ENCODE measurements at places on chromosomes 13 and 19.

- DNase-seq = no peak
These were observed 2.1 kb downstream of the ZMYM2 start for GRCh38 chr13:19960653-19960976.

DNA sequence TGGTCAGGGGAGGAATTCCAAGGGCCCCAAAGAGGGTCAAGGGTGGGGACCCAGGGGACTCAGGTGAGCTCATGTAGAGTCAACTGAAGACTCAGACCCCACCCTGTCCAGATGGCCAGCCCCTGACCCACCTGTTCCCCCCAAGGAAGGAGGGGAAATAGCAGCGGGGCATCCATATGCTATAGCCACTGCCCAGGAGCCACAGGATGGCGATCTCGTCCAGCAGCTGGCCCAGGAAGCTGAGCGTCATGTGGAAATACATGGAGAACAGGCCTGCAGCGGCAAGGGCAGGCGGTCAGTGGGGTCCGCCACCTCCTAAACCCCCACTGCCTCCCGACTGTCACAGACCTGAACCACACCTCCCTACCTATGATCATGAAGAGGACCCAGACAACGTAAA lies 21.4 kb downstream of the ACER1 start:
- no peak for DNase-seq

GRCh38 chr13:63896321-63896720 lies 2480.7 kb upstream of the PCDH20 start:
- DNase-seq = no peak

GRCh38 chr13:44756276-44756810 lies 180.2 kb upstream of the TSC22D1 start:
- DNase-seq = no peak

- DNase-seq = no peak
These were observed 2.8 kb downstream of the FXYD3 start for GRCh38 chr19:35118268-35119020.

- no peak for DNase-seq
These were observed 38.6 kb upstream of the ZNF30 start for GRCh38 chr19:34888091-34888490.

GRCh38 chr13:42880056-42880605 lies 98.7 kb downstream of the FAM216B start:
- DNase-seq = no peak

- no peak for DNase-seq
These were observed 15.1 kb upstream of the CACNG8 start for GRCh38 chr19:53947624-53948023.

DNA sequence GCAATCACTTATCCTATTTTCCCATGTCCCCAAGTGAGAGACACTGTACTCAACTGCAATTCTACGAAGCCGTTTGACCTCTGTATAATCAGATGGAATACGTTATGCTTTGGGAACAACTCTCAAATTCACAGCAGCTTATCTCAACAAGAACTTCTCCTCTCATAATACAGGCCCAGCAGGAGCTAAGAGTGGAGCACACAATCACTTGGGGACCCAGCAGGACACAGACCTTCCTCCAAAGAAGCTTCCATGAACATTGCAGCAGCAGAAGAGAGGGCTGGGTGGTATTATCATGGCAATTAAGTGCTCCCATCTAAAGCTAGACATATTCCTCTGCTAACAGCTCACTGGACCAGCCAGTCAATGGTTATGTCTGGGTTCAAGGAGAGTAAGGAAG lies 428.3 kb upstream of the MIR17HG start:
- DNase-seq = no peak

GRCh38 chr19:47322058-47322457 lies 9.9 kb upstream of the C5AR2 start:
- DNase-seq = no peak

DNA sequence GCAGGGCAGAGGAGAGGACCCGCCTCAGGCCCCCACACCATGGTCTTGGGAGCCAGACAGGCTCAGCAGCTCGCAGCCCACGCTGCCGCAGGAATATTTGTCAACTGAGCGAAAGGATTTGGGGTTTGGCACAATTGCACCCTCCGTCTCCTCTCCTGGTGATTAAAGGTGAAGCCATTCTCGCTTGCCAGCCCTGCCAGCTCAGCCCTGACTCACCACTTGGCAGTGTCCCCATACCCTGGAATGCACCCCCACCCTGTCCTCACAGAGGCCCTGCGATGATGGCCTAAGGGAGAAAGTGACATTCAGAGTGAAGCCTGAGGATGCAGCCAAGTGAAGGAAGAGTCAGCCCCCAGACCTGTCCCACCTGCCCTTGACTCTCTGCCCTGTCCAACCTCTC lies 18.8 kb downstream of the CYTH2 start:
- DNase-seq = no peak

DNA sequence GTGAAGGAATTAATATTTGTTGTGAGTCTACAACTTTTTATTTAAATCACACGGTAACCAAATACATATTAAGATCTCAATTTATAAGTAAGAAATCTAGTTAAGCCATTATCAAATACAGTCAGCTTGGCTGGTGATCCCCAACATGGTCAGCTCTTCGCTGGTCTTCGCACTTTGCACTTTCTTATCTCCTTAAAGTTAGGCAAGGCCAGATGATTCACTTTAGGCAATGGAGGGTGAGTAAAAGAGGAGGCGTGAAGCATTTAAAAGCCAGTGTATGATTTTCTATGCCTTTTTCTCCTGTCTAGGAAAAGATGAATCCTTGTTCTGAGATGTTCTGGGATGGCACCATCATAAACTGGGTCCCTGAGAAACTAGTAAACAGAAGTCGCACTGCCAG lies 793.7 kb upstream of the ARGLU1 start:
- no peak for DNase-seq

- DNase-seq = peak; percentile 35
These were observed 245.1 kb downstream of the KCTD12 start for GRCh38 chr13:76641056-76641455.

DNA sequence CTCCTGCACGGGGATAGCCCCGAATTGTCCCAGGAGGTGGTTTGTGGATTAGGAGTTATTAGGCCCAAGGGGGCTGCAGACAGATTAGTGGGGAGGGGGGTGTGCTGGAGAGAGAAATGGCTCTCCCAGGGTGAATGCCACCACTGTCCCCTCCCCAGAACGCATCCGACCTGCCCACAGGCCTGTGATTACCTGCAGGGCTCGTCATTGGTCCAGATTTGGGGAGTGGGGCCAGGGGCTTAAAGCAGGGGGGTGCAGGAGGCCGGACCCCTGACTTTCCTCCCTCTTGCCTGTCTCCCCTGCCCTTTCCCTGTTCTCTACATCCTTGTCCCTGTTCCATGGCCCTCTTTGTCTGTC lies 1.2 kb downstream of the NRTN start:
- no peak for DNase-seq

DNA sequence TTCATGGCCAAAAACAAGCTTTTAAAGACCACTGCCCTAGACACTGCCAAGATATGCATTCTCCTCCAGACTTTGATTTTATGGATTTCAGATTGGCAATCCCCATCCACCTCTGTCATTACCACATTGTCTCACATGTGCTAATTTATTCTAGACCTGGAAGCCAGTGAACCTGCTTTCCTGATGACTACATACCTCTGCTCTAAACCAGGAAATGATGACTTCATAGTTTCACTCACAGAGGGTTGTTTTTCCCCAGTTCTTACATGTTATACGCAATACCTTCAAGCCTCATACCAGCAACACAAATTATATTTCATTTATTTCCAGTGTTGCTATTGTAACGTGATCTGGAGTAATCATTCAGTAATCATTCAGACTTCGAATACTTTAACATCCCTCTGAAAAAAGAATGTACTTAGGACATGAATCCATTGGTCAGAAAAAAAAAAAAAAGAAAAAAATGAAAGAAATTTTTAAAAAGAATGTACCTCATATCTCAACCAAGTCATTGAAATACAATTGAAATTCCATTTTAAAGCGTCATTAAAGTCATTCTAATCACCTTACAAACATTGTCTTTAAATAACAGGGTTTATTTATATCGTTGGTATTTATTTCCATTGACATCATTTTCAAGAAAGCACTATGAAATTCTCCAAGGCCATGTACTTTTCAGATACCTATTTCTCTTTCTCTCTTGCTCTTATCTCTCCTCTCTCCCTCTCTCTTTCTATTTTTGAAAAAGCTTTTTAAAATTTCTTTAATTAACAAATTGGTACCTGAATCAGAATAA lies 33.4 kb upstream of the KLF5 start:
- DNase-seq = no peak

DNA sequence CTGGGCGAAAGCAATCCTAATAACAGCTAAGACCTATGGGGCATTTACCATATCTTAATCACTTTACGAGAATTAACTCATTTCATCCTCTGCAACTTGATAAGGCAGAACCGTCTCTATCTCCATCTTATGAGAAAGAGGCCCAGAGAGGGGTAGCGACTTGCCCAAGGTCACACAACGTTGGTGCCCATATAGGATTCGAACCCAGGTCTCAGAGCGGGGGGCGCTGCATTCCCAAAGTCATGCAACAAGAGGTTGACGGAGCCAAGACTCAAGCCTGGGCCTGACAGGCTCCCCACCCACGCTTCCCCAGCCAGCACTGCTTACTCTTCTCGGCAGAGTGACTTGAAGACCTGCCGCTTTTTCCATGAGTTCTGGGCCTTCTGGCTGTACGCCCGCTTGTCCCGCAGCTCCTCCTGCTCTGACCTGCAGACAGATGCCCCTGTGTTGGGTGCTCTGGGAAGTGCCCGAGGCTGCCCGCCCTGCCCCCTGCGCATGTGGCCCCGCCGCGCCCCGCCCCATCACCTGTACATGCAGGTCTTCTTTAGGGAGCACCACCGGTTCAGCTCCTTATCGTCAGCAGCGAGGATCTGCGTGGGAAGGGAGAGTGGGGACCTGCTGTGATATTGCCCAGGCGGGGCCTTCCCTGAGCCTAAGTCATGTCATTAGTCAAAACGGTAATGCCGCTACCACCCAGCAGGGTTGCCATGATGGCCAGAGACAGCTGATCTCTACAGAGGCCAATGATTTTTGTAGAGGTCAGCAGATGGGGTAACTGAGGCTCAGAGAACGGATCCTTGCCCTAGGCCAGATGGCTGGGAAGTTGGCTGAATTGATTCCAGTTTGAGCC lies 10.8 kb downstream of the KRI1 start:
- DNase-seq = no peak

DNA sequence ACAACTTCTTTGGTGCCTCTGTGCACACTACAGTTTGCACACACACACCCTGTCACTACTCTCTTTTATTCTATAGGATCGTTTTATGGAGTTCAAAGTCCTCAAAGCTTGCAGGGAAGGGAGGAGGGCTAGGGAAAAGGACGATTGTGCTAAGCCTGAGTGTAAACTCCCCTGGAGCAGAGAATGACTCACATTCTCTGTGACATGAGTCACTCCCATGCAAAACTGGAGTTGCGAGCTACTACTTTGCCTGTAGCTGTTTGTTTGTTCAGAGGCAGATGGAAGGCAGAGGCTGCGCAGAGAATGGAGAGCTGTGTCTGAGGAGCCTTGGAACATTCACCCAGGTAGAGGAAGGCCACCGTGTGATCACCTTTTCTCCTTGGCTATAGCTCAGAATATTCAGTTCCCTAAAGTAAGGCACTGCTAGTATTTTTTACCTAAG lies 80.5 kb upstream of the MBNL2 start:
- DNase-seq = peak; percentile 63

- no peak for DNase-seq
These were observed 3.7 kb upstream of the TECR start for GRCh38 chr19:14525729-14526128.

DNA sequence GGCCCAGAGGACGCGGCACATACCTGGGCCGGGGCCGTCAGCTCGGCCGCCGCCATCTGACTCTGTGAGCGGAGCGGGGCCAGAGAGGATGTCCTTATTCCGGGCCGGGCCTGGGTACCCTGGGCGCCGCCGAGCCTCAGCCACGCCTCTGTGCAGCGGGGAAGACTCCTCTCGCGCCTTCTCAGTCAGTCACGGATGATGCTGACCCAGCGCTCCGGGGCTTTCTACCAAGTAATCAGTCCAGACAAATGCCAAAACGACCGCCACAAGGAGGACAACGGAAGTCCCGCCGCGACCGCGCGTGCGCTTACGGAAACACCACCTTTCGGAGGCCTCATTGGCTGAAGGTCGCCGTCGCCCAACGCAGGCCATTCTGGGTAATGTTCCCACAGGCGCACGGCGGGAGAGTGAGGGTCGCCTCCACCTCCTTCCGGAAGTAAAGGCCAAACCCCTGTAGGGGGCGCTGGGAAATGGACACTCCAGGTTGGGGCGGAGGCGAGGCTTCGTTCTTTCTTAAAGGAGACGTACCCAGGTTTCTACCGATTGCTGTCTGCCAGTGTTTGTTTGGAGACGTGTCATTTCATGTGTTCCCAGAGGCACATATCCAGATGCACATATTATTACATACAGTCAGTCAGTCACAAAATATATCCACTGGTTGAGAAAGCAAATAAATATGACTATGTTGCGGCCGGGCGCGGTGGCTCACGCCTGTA lies at the start of gene ZNF256:
TSS of gene ZNF256 (minus strand) at position 288 of the 716 bp plus-strand sequence. CDS start at position 56, 232 bp downstream.
- DNase-seq = peak; percentile 86

- DNase-seq = no peak
These were observed 50.0 kb downstream of the TNFRSF19 start for GRCh38 chr13:23620211-23620610.

- no peak for DNase-seq
These were observed 2.7 kb downstream of the ALDH16A1 start for GRCh38 chr19:49455773-49456172.

DNA sequence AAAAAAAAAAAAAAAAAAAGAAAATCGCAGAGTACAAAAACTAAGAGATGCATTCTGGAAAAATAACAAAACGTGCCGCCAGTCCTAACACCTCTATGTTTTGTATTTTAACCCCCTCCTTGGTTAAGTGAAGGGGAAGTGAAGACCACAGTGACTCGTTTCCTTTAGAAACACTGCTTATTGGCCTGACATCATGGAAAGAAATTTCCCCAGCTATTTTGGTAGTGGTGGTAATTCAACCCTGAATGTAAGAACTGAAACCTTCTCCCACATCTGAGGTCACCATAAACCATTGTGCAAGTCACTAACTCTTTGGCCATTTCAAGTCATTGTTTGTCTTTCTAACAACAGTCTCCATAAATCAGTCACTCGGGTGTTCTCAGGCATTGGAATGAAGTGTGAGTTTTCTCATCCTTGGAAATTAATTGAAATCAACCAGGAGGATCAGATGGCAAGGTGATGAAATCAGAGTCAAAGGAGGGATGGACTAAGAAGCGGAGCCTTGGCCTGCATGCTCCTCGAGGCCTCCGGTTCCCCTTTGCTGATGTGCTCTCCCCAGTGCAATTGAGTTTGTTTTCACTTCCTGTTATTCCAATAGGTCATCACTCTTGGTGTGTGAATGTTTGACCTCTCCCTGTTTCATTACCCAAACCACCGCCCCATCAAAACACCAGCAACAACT lies 443.9 kb downstream of the FGF9 start:
- DNase-seq = no peak
